Stimulated activated CD8-positive, alpha-beta memory T cell treated with anti-CD3 and anti-CD28 coated beads, Interleukin-4, amount 100 ng/mL, for 48 hours (primary cell): ENCODE measurements at places on chromosomes 7 and 10.

GRCh38 chr10:6624392-6624791 lies 44.3 kb upstream of the PRKCQ start:
- no peak for DNase-seq

DNA sequence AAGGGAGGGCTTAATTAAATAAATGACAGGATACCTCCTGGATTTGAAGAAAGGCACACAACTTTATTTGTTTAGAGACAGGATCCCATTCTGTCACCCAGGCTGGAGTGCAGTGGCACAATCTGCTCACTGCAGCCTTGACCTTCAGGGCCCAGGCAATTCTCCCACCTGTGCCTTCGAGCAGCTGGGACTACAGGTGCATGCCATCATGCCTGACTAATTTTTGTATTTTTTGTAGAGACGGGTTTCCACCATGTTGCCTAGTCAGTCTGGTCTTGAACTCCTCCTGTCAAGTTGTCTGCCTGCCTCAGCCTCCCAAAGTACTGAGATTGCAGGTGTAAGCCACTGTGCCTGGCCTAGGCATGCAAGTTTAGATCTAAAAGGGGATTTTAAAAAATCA lies 272.7 kb upstream of the MBL2 start:
- no peak for DNase-seq

DNA sequence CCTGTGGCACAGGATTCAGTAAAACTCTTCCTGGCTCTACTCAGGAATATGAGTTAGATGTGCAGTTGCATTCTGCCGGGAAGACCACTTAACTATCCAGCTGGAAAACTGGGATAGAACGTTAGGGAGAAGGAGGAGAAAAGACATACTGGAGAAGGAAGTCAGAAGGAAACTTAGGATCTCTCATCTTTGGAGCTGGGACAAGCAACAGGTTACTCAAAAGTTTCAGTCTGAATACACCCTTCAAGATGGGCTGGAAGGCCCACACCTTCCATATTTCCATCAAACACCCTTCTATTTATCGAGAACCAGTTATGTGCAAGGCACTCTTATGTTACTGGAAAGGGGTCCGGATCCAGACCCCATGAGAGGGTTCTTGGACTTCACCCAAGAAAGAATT lies 440.4 kb upstream of the NRP1 start:
- no peak for DNase-seq

- DNase-seq: no peak
Observed at GRCh38 chr10:15710455-15710854, 9.3 kb downstream of the ITGA8 start.

GRCh38 chr10:131477457-131478121 lies 166.1 kb upstream of the TCERG1L start:
- no peak for DNase-seq

GRCh38 chr10:14884082-14884481 lies 5.4 kb downstream of the SUV39H2 start:
- DNase-seq: no peak

DNA sequence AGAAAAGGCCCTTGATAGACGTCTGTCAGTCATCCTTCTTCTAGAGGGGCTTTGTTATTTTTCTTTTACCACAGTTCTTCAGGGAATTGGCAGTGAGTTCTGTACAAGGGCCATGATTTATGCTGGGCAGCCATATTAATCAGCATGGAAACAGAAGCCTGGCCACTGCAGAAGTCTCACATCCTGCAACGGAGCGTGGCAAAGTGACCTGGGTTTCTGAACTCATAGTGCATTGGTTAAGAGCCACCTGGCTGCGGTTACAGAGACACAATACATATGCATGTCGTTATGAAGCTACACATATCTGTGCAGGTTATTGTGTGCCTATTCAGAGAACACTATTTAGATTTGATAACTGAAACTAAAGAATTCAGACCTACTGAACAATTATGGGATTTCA lies 419.4 kb upstream of the CELF2 start:
- no peak for DNase-seq

GRCh38 chr7:154620141-154620755 lies 382.7 kb downstream of the PAXIP1 start:
- no peak for DNase-seq

DNA sequence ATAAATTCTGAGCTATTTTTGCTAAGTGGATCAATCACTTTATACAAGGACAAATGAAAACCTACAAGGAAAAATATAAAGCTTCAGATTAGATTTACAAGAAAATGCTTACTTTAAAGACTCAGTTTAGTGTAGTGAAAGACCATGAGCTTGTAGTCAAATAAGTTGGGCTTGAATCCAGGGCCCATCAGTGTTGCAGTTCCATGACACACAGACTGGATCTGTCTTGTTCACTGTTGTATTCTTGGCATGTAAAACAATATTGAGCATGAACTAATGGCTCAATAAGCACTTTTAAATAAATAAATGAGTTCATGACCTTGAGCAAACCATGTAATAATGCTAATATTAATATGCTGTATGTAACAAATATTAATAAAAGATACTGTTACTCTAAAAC lies 164.6 kb upstream of the KCND2 start:
- no peak for DNase-seq

DNA sequence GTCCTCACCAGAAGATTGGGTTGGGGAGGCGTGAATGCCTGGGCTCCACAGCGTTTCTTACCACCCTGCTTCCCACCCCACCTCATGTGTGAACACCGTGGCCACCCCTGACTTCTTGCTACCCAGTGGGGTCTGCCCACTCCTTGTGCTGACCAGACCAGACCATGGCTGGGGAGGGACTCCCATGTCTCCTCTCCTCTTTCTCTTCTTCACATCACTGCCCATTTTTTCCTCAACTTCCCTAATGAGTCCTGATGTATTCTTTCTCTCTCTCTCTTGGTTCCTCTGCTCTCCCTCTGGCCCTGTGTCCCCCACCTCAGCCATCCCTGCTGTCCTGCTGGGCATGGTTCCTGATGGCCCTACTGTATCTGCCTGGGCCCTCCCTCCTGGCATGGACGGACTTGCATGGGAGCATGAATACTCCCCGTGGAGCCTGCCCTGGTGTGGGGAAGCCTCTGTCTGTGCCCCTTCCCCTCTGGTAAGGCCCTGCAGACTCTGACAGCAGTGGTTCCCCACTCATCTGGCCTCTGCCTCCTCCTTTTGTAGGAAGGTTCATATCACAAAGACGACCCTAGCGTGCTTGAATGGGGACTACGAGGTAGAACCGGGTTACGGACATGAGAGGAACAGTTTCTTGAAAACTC lies 85.5 kb downstream of the ADCY1 start:
- no peak for DNase-seq

- DNase-seq: no peak
Observed at GRCh38 chr7:37445790-37446189, 2.9 kb downstream of the ELMO1 start.

DNA sequence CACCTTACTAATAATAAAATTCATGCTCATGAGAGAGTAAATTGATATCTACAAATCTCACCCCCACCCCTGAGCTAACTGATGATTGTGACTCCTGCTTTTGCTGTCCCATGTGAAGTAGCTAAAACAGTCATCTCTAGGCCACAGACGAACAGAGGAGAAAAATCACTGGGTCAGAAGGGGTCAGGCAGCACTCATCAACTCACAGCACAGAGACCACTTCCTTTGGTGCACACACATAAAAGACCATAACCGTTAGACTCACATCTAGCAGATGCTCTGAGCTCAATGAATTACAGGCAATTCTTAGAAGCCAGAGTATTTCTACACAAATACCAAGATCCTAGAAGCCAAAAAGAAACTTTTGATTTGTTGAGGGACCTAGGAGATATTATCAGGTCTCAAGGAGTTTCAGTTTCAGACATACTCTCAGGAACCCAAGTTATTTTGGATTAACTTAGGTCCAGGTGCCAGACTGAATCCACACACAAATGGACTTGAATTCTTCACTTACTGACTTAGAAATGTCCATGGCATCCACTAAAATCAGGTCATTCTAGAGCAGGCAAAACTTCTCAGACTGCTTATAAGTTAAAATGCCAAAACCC lies 65.0 kb upstream of the TES start:
- DNase-seq: no peak

DNA sequence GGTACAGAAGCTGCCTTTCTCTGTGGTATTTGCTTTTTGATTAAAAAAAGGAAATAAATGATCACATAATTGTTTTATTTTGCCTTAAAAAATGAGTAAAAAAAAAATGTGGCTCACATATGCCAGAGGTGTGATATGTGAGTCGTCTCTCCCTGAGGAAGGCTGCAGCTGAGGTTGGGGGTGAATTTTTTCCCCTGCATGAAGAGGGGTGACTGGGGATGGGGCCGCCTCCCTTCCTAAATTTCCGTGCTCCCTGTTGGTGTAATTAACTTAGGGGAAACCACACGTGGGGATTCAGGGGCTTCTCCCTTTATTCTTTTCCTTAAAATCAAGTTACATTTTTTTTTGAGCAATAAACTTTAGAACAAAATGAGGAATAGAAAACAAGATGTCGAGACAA lies 35.4 kb downstream of the MGMT start:
- DNase-seq: no peak

- no peak for DNase-seq
Observed at GRCh38 chr10:4730998-4731397, 95.0 kb upstream of the AKR1E2 start.

DNA sequence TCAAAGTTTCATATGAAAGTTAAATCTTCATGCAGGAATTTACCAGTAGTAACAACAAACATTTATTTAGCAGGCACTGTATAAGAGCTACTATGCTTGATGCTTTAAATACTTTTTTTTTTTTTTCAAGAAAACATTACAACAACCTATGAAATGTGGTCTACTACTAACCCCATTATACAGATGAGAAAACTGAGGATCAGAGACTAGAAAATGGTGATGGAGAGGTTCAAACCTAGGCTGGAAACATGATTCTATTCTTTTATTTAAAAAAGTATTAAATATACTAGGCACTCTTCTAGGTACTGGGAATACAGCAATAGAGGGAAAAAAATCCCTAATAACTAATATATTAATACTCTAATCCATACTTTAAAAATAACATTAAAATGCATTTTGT lies 40.6 kb upstream of the TMEM168 start:
- no peak for DNase-seq

GRCh38 chr7:105810556-105810955 lies 65.8 kb downstream of the ATXN7L1 start:
- DNase-seq: peak; percentile 55

- DNase-seq: no peak
Observed at GRCh38 chr10:119448628-119449584, 93.6 kb downstream of the RGS10 start.

DNA sequence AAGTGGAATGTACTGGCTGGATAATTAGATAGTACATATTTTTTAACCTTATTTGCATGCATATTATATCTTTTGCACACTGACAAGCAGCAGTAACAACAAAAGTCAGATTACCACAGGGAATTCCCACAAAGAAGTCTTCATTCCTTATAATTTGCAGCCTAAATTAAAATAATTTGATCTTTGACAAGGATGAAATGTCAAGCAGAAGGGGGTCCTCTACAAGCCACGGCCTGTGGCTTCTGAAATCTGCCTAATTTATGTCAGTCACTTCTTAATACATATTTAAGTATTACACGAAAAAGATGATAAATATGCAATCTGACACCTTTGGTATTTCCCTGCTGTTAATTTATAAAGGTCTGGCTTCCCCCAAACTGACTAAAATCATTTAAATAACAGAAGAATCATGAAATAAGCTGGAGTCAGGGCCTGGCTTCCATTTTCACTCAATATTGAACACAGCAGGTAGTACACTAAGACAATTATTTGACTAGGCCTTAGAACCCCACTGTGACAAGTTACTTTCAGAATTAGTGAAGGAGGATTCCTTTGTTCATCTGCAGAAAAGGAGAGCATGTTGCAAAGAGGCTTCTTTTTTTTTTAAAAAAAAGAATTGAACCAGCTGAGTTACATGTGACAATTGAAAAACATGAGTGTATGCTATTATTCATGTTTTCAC lies 351.1 kb upstream of the ETV1 start:
- DNase-seq: no peak

- DNase-seq: no peak
Observed at GRCh38 chr10:93629647-93630305, 17.4 kb downstream of the PDE6C start.

GRCh38 chr7:69062020-69062765 lies 536.1 kb upstream of the AUTS2 start:
- no peak for DNase-seq

DNA sequence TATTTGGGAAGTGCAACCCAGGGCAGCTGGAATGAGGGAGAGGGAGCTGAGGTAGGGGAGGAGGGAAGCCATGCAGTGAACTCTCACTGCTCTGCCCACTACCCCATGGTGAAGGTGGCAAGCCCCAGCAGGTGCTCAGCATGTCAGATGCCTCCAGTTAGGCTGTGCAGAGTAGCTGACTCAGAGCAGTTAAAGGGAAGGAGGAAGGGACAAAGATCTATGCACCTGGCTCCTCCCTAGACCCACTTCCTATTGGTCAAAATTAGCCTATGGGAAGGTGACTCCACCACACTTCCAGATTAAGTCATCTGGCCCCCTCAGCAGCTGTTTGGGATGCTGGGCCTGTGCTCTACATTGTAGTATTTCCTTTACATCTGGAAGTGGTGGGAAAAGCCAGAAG lies 125.7 kb upstream of the MTPN start:
- DNase-seq: no peak

DNA sequence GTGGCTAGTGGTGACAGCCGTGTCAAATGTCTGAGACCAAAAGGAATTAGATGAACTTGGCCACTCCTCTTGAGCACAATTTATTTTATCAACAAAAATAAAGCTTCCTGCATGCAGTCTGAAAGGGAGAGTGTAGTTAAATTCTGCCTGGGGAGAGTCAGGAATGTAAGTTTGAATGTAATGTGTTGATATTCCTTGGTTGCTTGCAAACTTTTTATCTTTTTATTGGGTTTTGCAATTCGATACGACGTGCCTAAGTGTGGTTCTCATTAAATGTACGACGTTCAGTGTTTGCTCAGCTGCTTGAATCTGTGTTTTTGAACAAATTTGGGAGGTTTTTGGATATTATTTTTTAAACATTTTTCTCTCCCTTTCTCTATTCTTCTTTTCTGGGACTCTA lies 839.9 kb downstream of the CCSER2 start:
- DNase-seq: no peak

DNA sequence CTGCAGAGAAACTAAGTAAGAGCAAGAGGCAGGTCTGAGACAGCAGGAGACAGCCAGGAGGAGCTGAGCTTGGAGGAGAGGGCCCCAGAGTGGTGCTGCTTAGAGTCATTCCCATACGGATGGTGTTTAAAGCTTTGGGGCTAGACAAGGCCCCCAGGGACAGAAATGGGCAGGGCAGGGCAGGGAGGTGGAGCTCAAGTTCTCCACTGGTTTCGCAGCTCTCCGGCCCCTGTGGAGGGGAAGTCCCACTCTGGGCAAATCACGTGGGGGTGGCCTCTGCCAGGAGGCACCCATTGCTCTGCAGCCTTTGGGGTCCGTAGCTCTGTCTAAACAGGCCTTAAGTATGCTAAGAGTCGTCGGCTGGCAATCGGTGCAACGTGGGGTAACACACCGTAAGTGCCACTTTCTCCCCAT lies 1.0 kb upstream of the PTPRE start:
- no peak for DNase-seq
